ENCODE measurements at places on chromosomes 4 and X.
A peak's percentile ranks its signal among the peaks of the same experiment; 100 is the strongest.

GRCh38 chrX:120294651-120295050 is 16.6 kb downstream of the TMEM255A start:
- DNase-seq: no peak

GRCh38 chr4:152211936-152212653 is 323.8 kb downstream of the FBXW7 start:
- no peak for DNase-seq

DNA sequence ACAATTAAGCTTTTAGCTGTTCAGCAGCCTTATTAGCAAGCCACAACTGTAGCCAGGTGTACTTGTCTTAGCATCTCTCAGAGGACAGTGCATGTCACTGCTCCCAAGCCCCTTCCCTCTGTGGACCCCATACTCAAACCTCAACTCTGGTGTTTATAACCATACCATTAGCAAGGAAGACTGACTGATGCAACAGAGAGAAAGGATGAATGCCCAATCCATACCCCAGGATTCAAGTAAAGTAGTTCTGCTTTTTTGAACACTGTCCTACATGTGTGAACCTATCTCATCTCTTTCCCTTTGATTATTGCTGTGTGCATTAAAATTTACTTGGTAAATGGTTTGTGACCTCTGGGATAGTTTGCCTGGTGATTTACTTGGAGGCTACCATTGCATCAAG is 22.8 kb upstream of the CYBB start:
- no peak for DNase-seq

DNA sequence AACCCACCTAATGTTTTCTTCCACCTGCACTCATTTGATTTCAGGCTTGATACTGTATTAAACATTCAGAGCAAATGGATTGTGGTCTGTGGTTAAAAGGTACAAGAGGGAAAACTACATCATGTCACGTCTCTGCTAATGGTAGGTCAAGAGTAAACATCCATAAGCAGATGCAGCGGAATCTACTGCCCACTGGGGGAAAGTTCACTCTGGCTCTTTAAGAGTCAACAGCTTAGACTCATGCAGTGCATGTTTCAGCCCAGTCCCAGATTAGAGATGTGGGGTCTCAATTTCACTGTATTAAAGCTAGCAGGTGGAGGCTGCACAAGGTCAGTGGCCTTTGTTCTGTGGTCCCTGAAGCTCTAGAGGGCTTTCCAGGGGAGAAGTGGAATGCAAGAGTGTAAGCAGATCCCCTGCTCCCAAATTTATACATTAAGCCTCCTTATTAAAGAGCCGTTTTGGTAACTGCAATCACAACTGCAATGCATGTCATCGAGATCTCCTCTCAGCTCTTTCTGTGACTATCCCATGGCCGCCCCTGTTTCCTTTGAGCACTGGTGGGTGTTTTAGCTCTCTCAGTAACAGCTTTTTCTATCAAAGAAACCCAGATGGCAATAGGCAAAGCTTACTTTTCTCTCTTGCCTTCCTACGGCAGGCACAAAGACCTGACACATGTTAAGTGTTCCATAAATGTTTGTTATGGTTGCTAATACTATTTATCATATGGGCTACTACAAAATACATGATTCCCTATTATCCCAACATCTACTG is 53.4 kb downstream of the LDB2 start:
- no peak for DNase-seq

DNA sequence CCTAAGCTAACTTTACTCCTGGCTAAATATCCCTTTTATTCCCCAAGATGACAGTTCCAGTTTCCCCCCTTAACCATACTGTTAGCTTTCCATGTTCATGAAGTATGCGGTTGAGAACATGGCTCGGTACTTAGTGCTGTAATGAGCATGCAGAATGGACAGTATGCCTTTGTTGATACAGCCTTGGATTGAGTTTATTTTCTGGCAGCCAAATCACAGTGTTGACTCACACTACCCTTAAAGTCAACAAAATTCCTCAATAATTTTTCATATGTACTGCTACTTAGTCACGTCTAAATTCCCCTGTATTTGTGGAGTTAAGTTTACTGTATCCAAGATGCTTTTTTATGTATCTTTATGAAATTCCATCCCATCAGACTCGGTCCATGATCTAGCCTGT is 1.4 kb upstream of the VEGFC start:
- DNase-seq: no peak

DNA sequence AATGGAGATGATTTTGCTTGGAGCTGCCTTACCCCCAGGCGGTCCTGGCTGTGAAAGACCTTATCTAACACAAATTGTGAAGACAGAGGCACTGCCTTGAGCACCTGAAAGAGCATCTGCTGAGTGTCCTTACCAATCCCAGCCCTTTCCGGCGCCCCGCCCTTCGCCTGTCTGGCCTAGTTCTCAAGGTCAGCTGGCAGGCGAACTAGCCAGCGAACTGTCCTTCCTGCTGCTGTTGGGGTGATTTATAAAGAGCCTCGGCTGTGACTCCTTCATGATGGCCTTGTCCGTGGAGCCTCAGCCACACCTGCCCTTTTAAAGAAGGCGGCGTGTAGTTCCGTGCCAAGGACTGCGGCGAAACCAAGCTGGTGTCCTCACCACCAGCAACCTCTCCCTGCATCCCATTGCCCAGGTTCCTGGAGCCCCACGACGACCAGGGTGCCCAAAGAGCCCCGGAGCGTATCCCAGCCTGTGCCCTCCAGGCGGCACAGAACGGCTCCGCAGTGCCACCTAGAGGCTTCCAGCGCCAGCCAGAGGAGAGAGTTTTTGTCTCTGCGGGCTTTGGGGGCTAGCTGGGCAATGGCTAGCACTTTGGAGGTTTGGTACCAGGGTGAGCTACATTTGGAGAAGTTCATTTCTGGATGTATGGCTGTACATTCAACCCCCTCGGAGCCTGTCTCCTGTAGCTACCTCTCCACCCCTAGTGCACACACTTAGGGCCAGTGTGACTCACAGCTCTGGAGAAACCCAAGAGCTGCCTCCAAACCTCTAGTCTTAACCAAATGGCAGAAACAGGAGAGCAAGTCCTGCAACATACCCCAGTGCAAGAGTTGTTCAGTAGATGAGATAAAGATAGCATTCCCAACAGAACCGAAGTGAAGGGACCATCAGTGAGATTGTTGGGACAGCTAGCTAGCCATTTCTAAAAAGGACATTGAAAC is 36.8 kb upstream of the VMA21 start:
- peak; percentile 12 for DNase-seq

DNA sequence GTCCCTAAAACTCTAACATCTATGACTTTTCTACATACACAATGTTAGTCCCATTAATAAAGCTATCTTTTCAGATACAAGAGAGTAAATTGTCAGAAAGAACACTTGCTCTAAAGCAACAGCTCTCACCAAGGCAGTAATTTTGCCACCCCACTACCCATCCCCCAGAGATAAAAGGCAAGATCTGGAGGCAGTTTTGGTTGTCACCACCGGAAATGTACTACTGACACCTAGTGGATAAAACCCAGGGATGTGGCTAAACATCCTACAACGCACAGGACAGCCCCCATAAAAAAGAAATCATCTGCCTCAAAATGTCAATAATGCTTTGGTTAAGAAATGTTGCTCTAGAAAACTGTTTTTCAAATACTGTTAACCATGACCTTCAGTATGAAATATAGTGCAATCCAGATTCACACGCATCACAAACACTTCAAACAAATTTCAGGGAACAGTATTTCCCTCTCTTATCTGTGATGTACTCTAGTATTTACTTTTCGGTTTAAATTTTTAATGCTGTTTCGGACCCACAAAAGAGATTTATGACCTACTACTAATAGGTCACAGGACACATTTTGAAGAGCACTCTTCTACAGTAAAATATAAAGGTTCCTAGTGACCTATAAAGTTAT is 5.1 kb downstream of the FBXL5 start:
- peak; percentile 23 for DNase-seq

- DNase-seq: no peak
Observed at GRCh38 chr4:177177541-177178081, 132.1 kb upstream of the NEIL3 start.

GRCh38 chr4:163391756-163392155 is 48.1 kb downstream of the NPY5R start:
- DNase-seq: no peak

GRCh38 chr4:105122350-105122749 is 24.3 kb upstream of the TET2 start:
- DNase-seq: no peak

DNA sequence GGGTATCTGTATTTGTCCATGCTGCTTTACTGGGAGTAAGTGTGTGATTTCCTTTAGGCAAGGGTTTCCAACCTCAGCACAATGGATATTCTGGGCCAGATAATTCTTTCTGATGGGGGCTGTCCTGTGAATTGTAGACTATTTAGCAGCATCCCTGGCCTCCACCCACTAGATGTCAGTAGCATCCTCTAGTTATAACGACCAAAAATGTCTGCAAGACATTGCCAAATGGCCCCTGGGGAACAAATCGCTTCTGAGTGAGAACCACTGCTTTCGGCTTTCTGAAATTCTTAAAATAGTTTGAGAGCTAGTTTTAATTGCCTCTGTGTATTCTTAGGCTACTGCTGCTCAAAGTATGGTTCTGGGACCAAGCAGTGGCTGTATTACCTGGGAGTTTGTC is 81.2 kb upstream of the GPM6B start:
- no peak for DNase-seq

- no peak for DNase-seq
Observed at GRCh38 chr4:153453402-153453801, 12.8 kb upstream of the TMEM131L start.

DNA sequence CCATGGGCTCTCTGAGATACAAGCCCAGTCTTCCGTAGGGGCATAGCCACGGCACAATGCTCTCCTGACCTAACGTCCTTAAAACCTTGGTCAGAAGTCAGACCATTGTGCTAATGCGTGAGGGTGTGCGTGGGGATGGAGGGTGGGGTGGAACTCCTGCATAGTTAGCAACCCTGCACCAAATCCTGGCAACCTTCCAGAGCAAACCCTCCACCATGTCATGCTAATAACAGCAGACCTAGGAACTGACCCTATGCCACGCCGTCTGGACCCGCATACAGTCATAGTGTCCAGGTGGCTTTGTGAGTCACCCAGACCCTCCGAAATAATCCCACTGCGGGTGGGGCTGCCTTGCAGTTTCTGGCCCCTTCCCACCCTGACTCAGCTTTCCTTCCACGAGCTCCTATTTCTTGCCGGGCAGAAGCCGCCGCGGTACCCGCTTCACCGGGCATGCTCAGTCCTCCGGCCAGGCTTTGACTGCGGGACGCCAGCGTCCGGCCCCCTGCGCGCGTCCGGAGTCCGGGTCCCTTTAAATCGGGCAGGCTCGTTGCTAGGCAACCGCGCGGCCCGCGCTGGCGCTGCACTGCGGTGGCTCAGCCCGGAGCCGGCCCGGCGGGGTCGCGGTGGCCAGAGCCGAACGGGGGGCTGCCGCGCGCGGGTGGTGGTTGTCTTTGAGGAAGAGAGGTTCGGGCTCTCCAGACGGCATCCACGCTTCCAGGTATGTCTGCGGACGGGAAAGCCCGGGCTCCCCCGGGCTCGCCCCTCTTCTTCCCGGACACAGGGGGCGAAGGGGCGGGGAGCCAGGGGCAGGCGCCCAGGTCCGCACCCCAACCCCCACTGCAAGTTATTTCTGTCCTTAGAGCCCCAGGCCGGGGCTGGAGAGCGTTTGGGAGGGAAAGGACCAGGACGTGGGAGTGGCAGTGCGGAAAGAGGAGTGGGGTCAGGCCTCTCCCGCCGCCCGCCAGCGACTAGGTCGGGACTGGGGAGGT is at the start of gene CCDC160:
Gene CCDC160, plus strand, starts transcription at position 557 of the 989 bp plus-strand sequence. CDS start 7,619 bp downstream, outside the sequence.
- DNase-seq: peak; percentile 2

DNA sequence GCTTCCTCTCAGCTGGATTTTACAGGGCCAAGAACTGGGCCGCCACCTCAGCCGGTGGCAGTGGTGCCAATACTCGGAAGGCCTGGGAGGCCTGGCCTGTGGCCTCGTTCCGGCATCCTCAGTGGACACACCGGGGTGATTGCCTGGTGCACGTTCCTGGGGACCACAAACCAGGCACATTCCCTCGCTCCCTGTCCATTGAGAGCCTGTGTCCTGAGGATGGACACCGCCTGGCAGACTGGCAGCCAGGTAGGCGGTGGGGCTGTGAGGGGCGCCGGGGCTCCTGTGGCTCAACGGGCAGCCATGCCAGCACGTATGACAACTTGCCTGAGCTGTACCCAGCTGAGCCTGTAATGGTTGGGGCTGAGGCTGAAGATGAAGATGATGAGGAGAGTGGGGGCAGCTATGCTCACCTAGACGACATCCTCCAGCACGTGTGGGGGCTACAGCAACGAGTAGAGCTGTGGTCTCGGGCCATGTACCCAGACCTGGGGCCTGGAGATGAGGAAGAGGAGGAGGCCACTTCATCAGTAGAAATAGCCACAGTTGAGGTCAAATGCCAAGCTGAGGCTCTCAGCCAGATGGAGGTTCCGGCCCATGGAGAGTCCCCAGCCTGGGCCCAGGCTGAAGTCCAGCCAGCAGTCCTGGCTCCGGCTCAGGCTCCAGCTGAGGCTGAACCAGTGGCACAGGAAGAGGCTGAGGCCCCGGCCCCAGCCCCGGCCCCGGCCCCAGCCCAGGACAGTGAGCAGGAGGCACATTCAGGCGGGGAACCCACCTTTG is 70.4 kb downstream of the STARD8 start:
- no peak for DNase-seq

DNA sequence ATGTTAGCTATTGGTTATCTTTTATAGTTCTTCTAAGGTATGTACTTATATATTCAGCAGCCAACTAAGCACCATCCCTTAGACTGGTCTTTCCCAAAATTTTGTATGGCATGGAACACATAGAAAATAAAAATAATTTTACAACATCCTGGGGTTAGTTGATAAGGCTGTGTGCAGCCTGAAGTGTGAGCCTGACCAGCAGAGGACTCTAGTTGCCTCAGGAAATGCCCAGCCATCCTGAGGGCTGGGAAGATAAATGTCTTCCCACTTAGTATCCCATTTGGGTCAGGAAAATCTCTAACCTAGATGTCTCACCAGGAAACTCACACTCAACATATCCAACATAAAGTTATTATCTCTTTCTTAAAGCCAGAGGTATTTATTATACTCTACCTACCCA is 251.4 kb upstream of the POF1B start:
- DNase-seq: no peak

DNA sequence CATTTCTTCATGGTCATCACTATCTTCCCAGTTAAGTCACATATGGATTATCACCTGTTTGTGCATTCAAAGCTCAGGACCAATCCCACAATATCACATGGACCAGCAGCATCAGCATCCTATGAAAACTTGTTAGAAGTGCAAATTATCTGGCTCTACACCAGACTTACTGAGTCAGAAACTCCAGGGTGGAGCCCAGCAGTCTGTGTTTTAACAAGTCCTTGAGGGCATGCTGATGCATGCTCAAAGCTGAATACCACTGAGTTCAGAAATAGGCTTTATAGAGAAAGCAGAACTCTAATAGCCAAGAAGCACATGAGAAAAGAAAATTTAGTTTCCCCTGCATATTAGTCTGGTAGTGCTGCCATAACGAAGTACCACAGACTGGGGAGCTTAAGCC is 62.4 kb upstream of the GABRQ start:
- DNase-seq: no peak

- DNase-seq: no peak
Observed at GRCh38 chr4:25129917-25130316, 30.3 kb downstream of the SEPSECS start.

- no peak for DNase-seq
Observed at GRCh38 chr4:6963139-6963611, 53.5 kb downstream of the TBC1D14 start.

GRCh38 chr4:85774489-85774888 is 299.5 kb downstream of the ARHGAP24 start:
- DNase-seq: no peak

GRCh38 chrX:68550193-68550592 is 51.3 kb downstream of the YIPF6 start:
- DNase-seq: no peak

GRCh38 chr4:158458271-158458895 is 63.3 kb upstream of the RXFP1 start:
- DNase-seq: no peak

All from NCI-H1436 (cell line).